ENCODE measurements at places on chromosomes 11 and 22.

GRCh38 chr11:4511282-4512245, 29.1 kb downstream of the OR52K1 start:
- no peak for DNase-seq

DNA sequence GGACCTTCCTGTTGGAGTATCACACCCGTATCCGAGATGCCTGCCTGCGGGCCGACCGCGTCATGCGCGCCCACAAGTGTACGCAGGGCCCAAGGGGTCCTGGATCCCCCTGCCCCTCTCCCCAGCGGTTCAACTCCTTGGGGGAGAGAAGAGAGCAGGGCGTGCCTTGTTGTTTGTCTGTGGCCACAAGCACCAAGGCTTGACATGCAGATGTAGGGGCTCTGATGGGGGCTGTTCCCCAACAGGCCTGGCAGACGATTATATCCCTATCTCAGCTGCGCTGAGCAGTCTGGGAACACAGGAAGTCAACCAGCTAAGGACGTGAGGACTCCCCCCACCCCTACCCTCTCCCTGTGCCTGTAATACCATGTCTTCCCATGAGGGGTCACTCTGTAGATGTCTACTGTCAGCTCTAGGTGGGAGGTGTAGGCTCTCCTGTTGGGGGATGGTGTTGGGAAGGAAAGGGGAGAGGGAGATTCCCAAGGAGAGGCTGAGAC, 6.8 kb downstream of the CFL1 start:
- no peak for DNase-seq

DNA sequence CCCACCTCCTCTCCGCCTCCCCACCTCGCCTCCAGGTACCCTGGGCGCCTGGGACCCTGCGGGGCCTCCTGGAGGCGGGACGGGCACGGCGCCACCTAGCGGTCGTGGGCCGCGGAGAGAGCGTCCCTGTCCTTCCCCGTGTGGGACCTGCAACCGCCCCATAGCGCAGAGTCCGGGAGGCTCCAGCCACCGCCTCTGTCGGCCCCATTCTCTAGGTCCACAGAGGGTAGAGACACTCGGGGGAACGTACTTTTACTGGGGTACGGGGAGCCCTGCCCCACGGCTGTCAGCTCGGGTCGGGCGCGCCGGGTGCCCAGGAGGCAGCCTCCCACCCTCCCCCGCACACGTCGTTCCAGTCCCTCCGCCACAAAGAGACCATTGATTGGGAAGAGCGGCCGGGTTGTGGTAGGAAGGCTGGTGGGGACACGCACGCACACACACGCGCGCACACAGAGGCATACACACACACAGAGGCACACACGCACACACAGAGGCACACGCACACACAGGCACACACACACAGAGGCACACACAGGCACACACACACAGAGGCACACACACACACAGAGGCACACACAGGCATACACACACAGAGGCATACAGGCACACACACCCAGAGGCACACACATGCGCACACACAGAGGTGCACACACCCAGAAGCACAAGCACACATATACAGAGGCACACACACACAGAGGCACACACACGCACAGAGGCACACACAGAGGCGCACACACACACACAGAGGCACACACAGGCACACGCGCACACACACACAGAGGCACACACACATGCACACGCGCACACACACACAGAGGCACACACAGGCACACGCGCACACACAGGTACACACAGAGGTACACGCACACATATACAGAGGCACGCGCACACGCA, 12.6 kb upstream of the NECTIN1 start:
- no peak for DNase-seq

- DNase-seq = no peak
Measured at GRCh38 chr11:127818625-127819024, 768.7 kb downstream of the ETS1 start.
